CD4-positive, alpha-beta T cell treated with Interleukin-4 for 4 hours (primary cell): ENCODE measurements at places on chromosomes 2 and 18.

DNA sequence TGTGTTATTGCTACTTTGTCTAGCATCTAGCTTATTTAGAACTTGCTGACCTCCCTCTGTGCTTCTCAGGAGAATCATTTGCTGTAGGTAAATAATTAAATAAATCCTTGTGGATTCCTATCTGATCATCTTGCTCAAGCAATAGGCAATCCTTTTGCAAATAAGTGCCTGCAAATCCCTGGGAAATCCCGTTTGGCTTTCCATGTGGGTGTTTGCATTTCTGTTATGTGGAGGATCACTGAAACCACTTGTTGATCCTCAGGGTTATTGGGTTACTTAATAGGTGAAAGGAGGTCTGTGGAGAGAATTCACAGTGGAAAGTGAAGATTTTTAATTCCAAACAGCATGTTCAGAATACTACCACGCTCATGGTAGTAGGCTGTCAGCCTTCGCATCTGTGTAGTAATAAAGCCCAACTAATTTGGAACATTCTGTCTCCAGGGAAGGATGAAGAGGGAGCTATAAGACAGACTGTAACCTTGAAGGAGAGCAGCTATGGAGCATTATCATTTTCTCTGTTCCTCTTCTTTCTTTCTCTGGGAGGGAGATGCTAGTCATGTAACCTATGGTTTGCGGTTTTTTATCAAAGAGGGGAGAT is 72.5 kb downstream of the GULP1 start:
- DNase-seq = no peak

DNA sequence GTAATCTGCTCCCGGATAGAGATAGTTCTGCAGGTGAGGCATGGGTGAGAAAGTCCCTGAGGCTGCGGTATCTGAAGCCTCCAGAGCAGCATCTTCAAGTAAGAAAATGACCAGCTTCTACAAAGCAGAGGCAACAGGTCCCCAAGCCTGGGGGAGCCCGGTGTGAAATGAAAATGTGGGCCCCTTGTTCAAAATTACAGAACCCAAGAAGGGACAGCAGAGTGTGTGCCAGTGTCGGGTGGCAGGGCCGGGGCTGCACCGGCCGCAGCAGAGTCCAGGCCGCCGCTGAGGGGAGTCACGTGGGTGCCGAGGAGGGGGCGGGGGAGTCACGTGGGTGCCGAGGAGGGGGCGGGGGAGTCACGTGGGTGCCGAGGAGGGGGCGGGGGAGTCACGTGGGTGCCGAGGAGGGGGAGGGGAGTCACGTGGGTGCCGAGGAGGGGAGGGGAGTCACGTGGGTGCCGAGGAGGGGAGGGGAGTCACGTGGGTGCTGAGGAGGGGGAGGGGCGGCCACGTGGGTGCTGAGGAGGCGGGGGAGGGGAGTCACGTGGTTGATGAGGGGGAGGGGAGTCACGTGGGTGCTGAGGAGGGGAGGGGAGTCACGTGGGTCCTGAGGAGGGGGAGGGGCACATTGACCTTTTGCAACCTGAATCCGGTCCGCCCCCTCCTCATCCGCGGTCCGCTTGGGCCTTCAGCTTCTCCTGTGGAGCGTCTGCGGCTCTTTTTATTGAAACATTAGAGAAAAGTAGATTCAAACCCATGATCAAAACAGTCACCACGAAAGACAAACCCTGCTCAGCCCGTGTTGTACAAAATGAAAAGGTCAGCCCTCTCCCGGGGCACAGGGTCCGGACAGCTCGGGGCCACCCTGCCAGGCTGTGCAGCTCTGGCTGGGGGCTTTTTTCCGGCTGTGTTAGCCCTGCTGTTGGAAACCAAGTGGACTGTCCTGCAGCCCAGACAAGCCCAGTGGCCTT is 10.4 kb downstream of the COLEC11 start:
- peak; percentile 52 for DNase-seq

DNA sequence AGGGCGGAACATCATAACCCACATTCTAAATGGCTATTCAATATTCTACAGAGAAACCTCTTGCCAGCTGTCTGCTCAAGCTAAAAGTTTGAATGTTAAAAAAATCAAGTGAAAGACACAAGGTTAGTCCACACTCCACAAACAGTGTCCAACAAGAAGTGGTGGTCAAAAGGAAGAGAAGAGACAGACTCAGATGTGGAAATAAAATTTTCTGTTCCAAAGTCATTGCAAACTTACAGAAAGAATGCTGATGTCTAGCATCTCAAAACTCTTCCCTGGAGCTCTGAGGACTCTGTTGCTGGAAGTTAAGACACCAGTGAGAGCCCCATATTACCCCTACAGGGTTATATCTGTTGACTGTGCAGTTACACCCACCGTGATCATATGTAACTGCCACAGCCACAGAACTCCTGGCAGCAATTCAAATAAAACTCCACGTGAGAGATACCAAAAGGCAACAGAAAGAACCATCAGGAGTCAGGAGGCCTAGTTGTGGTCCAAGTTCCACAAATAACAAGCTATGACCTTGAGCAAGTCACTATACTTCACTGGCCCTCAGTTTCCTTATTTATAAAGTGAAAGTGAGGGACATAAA is 60.9 kb downstream of the AAK1 start:
- no peak for DNase-seq

DNA sequence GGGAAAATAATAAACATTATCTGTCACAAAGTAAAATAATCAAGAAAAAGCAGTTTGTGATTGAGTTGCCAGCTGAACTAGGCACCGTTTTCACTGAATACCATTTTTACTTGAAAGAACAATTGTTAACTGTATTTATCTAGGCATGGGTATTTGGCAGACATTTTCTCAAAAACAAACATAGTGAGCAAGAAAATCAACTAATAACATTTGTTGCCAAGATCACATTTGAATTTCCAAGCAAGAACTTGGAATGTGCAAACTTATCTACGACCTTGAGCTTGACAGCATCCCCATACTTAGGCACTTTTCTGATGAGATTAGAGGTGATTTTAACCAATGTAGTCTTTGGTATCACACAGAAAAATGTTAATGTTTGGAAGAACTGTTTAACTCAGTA is 16.7 kb downstream of the SS18 start:
- no peak for DNase-seq

DNA sequence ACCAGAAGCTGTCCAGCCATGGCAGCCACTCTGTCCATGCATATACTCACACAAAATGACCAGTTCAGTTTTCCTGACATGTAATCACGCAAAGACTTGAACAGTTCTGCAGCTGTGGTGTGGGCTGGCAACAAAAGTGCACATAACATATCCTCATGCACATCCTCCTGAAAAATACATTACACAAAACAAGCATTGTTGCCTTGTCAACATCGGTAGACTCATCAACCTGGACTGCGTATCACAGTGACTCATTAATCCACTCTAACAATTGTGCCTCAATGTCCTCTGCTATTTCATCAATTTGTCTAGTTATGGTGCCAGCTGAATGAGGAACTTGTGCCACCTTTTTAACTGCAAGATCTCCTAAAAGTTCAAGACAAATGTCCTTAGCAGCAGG is 19.5 kb downstream of the RBKS start:
- DNase-seq = no peak

GRCh38 chr2:11160256-11160655 is 5.0 kb downstream of the SLC66A3 start:
- DNase-seq = no peak

- no peak for DNase-seq
Measured at GRCh38 chr2:9398881-9399780, 24.2 kb downstream of the ITGB1BP1 start.

- no peak for DNase-seq
Measured at GRCh38 chr2:117562654-117563053, 251.8 kb upstream of the DDX18 start.

DNA sequence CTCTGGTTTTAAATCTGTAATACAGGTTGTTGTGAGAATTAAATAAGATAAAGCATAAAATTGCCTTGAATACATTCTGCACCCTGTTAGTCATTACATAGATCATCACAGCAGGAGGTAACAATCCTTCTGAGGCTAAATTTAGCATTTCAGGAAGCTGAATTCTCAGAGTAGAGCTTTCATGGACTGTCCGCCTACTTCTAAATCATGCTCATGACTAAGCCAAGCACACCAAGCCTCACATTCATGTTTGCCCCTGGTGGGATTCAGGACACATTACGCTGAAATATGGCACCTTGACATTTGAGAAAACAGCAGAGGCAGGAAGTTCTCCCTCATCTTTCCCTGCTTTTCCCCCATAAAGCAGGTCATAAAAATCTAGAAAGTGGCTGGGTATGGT is 16.6 kb upstream of the PIK3C3 start:
- DNase-seq = no peak

- no peak for DNase-seq
Measured at GRCh38 chr2:199734011-199734410, 117.0 kb downstream of the FTCDNL1 start.

DNA sequence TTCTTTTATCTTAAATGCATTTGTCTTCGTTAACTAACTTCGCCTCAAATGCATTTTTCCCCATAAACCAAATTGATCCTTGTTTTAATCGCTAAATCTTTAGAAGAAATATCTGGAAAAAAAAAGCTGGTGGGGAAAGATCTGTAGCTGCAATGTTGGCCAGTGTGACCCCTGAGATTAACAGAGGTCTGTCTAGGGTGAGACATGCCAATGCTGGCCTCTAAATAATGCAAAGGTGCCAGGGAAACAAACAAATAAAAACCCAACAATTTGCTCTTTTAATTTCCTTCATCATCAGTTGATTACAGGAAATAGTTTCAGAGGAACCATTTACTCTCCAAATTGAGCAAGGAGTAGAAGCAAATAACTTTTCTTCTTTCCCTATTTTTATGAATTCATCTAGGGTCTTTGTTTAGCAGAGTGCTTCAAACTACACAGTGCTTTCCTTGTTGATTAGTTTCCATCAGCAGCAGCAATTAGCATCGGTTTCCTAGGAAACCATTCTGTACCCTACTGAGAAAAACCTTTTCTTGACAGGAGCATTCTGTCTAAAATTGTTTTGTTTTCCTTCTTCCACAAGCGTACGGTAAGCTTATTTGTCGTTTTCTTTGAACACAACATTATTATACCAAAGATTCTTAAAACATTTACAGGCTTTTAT is 100.5 kb upstream of the UNC80 start:
- no peak for DNase-seq

DNA sequence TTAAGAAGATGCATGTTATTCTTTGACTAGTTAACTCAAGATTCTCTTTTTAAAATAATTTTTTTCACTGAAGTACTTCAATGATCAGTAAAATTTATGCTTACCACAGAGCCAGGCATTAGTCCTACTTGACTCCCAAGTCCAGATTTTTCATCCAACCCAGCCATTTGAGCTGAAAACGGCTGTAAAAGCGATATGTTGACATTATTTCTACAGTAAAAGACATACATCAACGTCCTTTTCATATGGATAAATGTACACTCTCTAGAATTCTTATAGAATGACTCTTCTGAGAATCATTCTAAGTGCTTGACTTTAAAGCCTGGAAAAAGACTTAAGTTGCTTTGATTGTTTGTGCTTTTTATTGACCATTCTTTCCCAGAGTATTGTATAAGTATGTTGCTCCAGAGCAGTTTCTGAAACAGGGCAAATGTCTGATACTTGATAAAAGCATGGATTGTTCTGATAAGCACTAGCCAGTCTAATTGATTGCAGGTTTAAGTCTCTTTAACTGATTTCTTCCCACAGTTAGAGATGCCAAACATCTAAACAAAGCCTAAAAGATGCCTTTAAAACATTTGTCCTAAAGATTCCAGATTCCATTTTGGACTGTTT is 90.9 kb downstream of the COL5A2 start:
- no peak for DNase-seq

GRCh38 chr18:57730146-57730545 is 73.0 kb downstream of the ATP8B1 start:
- no peak for DNase-seq
